ENCODE measurements at places on chromosomes 7 and 10.

GRCh38 chr7:35430547-35431153, 176.8 kb upstream of the TBX20 start:
- no peak for DNase-seq

DNA sequence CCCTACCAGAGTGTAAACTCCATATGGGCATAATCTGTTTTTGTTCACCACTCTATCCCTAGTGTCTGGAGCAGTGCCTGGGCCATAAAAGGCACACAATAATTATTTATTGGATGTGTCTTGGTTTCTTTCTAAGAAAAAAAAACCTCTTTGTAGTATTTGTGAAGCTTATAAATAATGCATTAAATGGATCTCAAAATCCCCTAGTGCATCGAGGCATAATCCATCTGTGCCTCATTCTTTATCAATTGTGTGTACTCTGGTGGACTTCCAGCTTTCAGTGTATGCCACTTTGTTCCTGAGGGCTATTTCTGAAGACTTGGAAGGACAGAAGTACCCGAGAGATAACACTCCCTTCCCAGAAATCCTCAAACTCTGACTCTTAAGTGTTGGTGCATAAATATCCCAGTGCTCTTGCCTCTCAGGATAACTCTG, 255.0 kb upstream of the PHYHIPL start:
- no peak for DNase-seq

DNA sequence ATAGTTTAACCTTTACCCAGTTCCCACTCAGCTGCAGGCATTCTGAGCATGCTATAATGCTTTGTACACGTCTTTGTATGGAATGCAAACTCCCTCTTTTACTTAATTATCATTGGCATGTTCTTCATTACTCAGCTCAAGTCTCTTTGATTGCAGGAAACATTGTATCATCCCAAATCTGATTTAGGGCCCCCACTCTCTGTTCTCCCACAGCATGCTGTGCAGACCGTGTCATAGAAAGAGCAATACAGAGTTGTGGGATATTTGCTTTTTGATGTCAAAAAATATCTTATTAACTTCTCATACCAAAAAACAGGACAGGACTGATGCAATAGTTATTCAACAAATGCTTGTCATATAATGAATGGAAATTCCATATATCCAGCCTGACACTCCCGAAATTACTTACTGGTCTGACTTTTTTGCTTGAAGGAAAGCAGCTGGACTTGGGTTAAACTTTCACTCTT, 1081.5 kb upstream of the C7orf33 start:
- DNase-seq, result peak; percentile 36

GRCh38 chr7:107392830-107393229, 77.0 kb upstream of the GPR22 start:
- DNase-seq, result no peak

DNA sequence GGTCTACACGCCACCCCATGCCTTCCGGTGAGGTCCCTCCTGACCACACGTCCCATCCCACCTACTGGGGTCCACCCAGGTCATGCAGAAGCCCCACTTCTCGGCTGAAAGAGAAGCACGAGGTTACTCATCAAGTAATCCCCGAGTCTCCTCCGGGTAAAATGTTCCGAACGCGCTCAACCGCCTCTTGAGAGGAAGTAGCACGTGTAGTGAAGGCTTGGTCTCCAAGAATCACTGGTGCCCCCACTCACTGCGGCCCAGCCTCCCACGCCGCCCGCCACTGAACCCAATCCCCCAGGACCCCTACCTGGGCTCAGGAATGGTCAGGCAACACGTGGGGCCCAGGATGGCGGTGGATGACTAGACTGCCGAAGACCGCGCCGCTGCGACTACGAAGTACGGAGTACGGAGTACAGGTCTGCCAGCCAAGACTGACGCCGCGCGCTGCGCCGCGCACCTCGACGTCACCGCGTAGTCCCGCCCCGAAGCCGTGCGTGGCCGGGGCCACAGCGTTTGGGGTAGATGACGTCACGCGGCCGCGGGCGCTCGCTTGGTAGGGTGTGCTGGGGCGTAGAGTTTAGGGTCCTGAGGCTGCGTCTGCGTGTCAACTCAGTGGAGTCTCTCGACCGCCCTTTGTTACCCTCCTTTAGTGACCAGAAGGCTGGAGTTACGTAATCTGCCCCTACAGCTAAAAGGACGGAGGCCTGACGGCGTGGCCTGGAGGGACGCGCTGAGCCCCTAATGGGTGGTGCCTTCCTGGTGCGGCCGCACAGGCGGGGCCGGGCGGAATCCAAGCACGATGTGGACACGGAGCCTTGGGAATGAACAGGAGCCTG, 7.6 kb upstream of the MYO1G start:
- DNase-seq, result peak; percentile 94

GRCh38 chr7:91137153-91137787, 127.0 kb upstream of the FZD1 start:
- DNase-seq, result no peak

DNA sequence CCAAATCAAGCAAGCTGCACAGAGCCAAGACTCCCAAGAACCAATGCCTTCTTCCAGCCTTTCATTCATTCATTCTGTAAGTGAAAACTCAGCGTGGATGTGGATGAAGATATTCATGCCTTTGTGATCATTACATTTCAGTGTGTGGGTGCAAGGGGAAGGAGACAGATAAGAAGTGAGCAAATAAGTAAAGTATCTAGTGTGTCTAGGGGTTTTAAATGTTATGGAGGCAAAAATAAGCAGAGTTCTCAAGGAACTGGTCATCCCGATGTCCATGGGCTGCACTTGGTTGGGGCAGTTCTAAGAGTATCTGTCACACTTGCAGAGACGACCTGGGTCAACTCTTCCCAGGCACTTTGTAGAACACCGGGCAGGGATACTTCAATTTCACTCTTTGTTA, 149.1 kb downstream of the KIAA1217 start:
- DNase-seq, result no peak
